Activated naive CD4-positive, alpha-beta T cell treated with anti-CD3 and anti-CD28 coated beads, Interleukin-2, amount 50 U/mL, for 72 hours (primary cell): ENCODE measurements at places on chromosomes 7 and 10.

DNA sequence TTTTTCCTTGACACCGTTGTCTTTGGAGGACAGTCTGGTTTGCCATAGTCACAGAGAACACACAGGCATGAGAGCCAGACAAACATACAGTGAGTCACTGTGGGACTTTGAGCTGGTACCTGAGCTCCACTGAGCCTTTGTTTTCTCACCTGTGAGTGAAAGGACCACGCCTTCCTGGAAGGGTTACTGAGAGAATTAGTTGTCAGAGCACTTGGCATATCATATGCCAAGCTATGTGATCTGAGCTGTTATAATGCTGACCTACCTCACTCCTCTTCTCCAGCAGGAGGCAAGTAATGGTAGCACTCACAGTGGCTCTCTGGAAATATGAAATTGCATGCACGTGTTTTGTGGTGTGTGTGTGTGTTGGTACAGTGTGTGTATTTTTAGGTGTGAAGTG is 59.7 kb downstream of the CXCL12 start:
- no peak for DNase-seq

- no peak for DNase-seq
Observed at GRCh38 chr10:90887555-90887954, 15.8 kb downstream of the RPP30 start.

DNA sequence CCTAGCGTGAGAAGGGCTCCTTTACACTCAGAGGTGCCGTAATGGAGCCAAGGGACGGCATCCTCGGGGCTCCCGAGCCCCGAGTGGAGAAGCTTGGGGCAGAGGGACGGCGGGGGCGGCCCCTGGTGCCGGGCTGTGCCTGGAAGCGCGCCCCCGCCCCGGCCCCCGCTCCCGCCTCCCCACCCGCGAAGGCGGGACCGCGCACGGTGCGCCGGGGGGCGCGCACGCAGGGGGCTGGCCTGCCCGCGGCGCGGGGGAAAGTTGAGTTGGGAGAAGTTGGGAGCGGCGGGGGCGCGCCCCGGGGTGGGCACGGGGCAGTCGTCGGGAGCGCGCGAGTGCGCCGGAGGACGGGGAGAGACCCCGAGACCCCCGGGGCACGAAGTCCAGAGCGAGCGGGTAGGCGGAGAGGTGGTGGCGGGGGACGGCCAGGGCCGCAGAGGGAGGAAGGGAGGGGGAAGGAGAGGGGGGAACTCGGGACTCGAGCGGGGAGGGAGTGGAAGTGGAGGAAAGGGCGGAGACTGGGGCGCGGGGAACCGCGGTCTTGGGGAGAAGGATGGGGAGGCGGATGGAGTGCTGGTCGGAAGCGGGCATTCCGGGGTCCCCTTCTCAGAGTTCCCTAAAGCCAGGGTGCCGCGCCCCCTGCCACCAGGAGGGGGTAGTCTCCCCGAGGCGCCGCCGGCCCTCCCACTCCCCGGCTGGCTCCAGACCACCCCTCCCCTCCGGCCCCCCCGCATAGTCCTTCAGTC is at the start of gene SLC4A2:
SLC4A2 (plus strand) TSS at position 223 of the 746 bp plus-strand sequence. CDS start 2,399 bp downstream, outside the sequence.
- peak; percentile 73 for DNase-seq

GRCh38 chr10:77188521-77188920 is 449.1 kb downstream of the KCNMA1 start:
- no peak for DNase-seq

DNA sequence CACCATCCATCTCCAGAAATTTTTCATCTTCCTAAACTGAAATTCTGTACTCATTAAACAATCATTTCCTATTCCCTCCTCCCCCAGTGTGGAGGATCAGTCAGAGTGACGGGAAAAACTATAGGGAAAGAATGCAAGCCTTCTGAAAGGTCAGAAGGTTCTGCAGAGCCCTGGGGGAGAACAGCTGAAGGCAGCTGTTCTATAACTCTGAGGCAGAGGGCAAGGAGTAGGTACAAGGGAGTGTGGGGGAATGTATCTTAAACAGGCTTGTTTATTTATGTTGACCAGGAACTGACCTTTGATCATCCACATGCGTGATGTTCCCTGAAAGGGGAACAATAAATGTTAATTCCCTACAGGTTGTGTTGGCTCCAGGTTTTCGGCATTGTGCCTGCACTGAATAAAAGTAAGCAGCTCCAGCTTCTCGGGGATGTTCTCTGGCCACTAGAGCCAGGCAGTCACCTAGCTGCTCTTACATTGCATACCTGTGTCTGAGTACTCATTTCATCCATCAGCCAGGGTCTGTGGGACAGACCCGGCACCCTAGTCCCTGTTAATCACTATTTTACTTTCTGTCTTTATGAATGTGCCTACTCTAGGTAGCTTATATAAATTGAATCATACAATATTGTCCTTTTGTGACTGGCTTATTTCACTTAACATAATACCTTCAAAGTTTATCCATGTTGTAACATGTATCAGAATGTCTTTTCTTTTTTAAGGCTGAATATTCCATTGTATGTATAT is 5.8 kb downstream of the IFIT1 start:
- DNase-seq: no peak

DNA sequence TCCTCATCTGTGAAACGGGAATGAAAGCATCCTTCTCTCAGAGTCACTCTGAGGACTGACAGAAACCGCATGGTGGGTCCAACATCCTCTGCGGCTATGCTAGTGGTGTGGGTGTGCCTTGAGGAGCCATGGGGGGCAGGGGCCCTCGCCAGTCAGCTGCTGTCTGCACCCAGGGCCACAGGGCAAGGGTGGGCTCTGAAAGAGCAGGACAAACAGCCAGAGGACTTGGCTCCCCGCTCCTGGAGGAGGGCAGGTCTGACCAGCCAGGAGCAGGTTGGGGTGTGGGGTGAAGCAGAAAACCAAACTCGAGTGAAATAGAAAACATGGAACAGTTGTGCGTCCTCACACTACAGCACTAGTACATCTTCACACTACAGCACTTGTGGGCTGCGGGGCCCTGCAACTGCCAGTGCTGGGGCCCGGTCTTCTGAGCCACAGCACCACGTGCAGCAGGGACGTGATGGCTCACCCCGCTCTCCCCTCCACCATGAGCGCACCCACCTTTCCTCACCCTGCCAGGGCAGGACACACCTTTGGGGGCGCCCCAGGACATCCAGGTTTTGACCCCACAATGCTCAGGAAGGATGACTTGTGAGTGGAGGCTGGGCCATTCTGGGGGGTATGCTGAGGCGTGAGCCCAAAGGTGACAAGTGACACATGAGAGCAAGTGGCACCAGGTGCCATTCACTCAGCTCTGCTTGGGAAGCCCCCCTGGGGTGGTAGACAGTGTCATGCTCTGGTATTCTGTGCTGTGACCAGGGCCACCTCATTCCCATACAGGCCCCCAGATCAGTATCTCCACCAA is 96.1 kb upstream of the RET start:
- no peak for DNase-seq

- DNase-seq: no peak
Observed at GRCh38 chr10:72219235-72219814, 3.2 kb upstream of the ASCC1 start.

DNA sequence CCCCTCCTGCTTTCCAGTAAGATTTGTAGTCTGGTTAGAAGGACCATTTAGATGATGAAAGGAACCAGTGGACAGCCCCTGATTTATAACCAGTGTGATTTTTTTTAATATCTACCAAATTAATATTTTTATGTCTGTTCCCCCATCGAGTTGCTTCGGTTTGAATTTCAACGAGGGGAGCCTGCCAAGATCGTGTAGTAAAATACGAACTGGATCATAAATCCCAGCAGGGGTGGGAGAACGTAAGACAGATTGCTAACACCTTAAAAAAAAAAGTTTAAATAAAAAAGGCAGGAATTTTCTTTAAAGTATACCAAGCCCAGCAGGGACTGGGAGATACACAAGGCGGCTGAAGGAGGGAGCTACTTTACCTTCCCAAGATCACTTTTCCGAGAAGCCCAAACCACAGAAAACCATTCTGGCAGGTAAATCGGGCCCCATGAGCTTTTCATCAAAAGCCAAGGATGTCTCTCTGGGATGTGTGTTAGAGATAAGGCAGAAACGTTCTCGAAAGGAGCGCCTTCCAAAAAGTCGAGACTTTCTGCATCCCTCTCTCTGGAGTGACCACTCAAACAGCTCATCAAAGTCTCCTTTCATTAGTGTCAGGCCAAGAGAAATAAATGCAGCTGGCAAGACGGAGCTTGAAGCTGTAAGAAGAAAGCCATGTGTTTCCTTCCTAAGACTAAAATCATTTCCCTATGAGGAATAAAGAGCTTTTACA is 270.5 kb upstream of the NFE2L3 start:
- no peak for DNase-seq

- no peak for DNase-seq
Observed at GRCh38 chr7:153470004-153470671, 582.1 kb upstream of the DPP6 start.

DNA sequence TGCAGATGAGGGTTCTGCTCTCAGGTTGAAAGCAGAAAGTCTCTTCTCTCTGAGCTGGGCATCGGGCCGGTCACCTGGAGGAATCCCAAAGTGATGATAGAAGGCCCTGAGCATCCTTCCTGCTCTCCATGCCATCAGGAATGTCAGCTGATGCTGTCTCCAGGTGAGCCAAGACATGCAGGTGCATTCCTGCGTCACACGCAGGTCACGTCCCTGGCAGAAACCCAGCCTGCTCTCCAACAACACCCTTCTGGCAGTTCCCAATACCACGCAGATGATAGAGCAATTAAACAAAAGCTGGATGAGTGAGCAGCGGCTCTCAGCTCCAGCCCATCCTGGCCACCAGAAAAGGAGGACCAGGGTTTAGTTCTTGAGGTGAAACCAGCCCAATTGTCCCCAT is 6.9 kb upstream of the WIPI2 start:
- no peak for DNase-seq

GRCh38 chr10:30781670-30782121 is 152.1 kb upstream of the LYZL2 start:
- DNase-seq: no peak

GRCh38 chr7:37441816-37442215 is 6.8 kb downstream of the ELMO1 start:
- no peak for DNase-seq

GRCh38 chr7:81779706-81780105 is 9.9 kb upstream of the HGF start:
- DNase-seq: no peak

DNA sequence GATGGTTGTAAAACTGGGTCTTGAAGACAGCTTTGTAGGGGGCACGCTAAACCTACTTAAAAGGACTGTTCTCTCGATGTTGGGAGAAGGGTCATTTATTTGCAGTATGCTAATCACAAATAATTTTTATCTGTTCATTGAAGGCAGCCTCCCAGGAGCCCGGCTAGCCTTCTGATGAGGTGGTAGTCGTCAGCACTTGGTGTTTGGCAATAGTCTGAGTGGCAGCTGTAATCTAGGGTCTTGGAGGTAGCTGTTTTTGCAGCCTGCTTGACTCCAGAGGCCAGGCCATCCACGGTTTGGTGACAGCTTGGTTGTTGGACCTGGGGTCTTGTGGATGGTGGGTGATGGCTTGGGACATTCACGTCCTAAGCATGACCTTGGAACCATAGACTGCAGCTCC is 2.2 kb downstream of the GTF2IRD1 start:
- no peak for DNase-seq

DNA sequence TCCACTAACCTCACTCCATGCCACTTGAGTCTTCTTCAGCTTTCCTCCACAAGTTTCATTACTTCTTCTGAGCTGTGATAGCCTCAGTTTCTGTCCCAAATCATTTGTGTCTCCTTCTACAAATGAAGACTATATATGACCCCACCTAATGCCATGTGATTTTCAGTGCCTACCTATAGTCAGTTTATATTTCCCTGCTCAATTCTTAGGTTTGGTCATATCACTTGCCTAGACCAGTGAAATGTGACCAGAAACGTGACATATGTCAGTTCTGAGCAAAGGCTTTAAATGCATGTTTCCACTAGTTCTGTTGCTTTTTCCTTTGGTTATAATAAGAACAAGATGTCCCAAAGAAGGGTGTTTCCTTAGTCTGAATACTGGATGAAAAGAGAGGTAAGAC is 24.6 kb upstream of the REEP3 start:
- DNase-seq: no peak

GRCh38 chr7:29622335-29623265 is 59.0 kb downstream of the PRR15 start:
- DNase-seq: no peak

DNA sequence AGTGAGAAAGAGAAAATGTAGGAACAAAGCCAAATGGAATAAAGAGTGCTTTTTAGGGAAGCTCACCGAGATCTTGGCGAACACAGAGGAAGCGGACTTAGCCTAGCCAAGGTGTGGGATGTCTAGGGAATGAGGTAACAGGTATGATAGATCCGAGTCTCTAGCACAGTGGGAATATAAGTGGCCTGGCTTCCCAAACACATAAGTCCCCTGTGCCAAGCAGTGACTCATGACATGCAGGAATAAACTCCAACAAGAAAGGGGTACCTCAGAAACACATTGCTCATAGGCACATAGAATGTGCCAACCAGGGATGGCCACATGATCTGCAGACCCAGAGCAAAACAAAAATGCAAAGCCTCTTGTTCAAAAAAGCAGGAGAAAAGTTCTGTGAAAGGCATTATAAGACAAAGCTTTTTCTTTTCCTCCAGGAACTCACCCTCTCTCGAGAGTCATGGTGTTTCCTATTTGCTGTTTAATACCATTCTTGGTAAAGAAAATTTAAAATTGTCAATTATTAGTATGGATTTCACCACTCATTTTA is 542.5 kb downstream of the GATA3 start:
- no peak for DNase-seq

DNA sequence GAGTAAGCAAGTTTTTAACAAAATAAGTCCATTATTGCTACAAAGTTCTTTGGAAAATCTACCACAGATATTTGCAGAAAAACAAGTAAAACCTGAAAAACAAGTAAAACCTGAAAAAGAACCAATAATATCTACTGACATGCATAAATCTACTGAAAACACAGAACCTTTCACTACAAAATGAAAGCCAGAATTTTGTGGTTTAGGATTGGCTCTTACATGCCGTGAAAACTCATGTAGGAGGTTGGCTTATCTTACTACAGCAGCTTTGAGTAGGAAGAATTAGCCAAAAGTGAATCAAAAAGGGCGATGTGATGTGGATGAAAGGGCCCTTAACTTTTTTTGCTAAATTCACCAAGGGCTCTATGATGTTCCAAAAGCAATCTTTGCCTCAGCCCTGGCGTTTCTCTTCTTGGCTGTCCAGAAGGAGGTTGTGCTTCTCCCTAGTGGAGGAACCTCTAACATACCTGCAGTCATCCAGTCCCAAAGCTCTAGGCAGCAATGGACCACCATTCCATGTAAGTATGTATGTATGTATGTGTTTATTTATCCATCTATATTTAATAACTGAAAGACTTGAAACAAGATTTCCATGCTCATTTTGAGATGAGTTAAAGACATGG is 93.5 kb upstream of the ZNF804B start:
- no peak for DNase-seq

DNA sequence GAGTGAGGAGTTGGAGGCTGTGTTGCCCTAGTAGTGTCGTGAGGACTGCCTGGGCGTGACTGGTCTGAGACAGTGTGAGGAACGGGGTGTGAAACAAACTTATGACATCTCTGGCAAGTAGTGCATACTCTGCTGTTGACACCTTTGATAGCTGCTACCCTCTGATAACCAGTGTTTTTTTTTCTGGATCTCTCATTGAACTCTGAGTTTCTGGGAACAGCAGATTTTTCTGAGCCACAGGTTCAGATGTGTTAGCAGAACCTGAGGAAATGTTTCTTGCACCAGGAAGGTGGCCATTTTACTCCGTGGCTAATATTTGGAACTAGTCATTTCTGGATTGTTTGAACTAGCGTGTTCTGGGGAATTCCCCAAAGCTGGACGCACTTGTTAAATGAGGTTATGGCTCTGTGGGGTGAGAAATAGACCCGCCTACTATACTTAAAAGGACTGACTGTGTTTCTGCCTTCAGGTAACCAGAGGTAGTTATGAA is 52.9 kb downstream of the AUTS2 start:
- DNase-seq: no peak

- DNase-seq: no peak
Observed at GRCh38 chr10:30755441-30755953, 125.9 kb upstream of the LYZL2 start.

GRCh38 chr10:78907551-78908211 is 161.1 kb upstream of the ZMIZ1 start:
- DNase-seq: no peak
